Glomerular endothelial cell (primary cell): ENCODE measurements at places on chromosomes 2 and 18.

DNA sequence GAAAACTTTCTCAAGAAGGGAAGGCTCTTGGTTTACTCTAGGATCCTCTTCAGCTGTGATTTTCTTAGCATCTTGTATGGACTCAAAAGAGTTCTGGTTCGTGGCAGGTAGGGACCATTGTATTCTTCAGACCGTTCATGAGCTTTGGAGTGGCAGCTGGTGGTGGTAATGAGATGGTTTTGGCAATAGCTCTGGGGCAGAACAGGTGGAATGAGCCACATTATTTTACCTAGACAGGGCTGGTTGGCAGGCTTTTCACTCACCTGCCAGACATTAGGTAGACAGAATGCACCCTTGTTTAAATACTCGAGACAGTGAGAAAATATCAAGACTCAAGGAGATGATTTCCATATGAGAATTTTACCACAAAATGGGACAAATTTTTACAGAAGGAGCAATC is 26.2 kb upstream of the MGAT5 start:
- DNase-seq, result no peak

GRCh38 chr18:79568543-79569205 is 110.9 kb upstream of the CTDP1 start:
- no peak for DNase-seq

GRCh38 chr18:74800098-74800497 is 202.4 kb downstream of the ZNF407 start:
- no peak for DNase-seq

GRCh38 chr18:34844732-34845459 is 134.8 kb downstream of the DTNA start:
- no peak for DNase-seq

DNA sequence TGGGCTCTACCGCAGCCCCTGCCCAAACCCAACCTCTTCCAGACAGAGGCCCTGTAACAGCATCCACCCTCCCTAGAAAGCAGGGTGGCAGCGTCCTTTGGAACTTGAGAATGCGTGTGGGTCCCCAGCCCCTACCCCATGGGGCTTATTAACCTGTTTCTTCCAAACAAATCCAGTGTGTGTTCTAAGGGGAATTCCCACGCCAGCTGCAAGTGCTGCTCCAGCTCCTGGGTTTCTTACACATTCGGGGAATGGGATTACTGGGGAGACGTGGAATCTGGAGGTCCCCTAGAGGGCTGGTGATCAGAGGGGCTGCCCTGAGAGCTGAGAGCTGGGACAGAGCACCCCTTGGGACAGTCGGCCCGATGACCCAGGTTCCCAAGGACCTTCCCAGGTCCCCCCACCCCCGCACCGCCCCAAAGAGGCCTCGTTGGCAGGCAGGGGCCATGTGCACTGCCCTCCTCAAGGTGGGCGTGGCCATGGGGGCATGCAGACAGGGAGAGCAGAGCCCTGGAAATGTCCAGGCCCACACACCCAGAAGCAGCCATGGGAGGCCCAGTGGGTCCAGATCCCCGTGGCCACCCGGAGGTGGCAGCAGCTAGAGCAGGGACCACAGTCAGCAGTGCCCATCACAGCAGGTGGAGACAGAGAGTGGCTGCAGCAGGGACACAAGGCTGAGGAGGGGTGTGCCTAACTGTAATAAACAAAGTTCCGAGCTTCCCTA is 18.8 kb upstream of the TEX44 start:
- no peak for DNase-seq

GRCh38 chr2:138029276-138029675 is 65.0 kb downstream of the HNMT start:
- DNase-seq, result no peak

DNA sequence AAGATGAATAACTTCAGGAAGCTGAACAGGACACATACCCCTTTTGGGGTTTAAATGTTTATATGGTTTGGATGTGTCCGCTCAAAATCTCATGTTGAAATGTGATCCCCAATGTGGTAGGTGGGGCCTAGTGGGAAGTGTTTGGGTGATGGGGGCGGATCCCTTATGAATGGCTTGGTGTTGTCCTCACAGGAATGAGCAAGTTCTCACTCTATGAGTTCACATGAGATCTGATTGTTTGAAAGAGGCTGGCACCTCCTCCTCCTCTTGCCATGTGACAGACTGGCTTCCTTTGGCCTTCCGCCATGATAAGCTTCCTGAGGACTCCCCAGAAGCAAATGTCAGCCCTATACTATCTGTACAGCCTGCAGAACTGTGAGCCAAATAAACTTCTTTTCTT is 88.6 kb upstream of the ZNF532 start:
- no peak for DNase-seq

DNA sequence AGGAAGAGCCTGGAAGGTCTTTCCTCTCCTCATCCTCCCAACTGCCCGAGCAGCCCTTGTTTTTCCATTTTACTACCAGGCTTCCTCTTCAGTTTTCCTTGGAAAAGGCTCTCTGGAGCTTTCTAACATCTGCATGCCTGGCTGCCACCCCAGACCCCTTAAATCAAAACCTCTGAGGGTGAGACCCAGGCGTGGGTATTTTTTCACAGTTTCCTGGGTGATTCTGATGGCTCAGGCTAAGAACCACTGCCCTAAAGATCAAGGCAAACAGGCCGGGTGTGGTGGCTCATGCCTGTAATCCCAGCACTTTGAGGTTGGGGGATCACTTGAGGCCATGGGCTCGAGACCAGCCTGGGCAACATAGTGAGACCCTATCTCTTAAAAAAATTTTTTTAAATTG is 35.4 kb downstream of the EMILIN2 start:
- DNase-seq, result no peak

- DNase-seq, result no peak
Measured at GRCh38 chr2:165173215-165173614, 30.6 kb downstream of the SCN3A start.

GRCh38 chr2:168198476-168199207 is 48.8 kb downstream of the STK39 start:
- DNase-seq, result no peak

DNA sequence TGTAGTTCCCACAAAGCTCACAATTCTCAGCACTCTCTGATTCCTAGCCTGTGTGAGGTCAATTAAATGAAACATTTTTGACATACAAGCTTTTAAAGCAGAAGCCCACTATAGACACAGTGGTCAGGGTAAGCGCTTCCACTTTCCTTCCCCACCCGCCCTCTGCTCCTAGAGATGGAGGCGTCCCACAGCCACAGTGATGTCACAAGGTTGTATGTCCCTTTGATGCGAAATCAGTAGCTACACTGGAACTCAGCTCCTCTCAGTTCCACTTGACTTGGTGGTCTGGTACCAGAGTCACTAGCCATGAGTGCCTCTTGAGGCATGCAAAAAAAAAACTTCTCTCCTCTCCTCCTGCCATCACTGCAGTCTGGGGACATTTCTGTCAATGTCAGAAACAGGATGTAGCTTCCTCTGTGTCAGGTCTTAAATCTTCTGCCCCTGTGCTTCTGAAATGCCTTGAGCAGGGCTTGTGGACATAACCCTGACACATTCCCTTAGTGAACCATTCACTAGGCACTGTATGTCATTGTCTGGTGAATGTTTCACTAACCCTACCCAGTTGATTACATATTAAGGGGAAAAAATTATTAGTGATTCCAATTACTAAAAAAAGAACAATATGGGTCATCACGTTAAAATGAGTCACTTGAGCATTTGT is 7.8 kb downstream of the SULT1C4 start:
- no peak for DNase-seq

- no peak for DNase-seq
Measured at GRCh38 chr2:80328159-80328571, 23.6 kb upstream of the LRRTM1 start.

GRCh38 chr18:49457616-49458015 is 2.8 kb downstream of the DYM start:
- DNase-seq, result no peak

- DNase-seq, result no peak
Measured at GRCh38 chr2:20208476-20208859, 16.5 kb downstream of the SDC1 start.

- no peak for DNase-seq
Measured at GRCh38 chr2:1633936-1634587, 110.3 kb downstream of the PXDN start.

DNA sequence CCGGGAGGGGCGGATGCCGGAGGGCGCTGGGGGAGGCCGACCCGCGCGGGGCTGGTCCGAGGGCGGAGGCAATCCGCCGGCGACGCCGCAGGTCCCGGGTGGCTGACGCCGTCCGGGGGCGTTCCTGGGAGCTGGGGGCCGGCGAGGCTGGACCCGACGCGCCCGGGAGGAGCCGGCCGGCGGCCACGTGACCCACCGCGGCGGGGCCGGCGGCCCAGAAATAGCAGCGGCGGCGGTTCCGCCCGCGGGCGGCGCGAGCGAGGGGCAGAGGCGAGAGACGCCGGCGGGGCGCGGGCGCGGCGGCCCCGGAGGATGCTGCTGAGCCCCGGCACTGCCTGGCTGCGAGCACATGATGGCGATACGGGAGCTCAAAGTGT is at the start of gene RAB31:
Gene RAB31, plus strand, starts transcription at position 245 of the 377 bp plus-strand sequence. Its CDS starts 105 bp downstream, at position 350.
- no peak for DNase-seq

DNA sequence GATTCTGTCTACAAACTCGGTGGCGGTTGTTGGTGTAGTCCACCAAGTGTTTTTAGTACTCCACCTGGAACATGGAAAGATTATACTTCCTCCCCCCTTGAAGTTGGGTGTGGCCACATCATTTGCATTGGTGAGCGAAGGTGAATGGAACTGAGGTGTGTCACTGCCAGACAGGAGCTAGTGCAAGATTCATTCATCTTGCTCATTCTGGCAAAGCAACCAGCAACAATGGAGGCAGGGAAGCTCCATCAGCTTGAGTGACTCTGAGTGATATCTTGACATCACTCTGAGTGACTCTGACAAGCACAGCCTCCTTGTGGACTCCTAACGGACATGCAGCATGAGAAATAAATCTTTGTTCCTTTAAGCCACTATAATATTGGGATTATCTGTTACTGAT is 54.7 kb upstream of the SLC1A4 start:
- DNase-seq, result no peak

GRCh38 chr2:35428548-35428947 is 927.0 kb upstream of the CRIM1 start:
- DNase-seq, result no peak

DNA sequence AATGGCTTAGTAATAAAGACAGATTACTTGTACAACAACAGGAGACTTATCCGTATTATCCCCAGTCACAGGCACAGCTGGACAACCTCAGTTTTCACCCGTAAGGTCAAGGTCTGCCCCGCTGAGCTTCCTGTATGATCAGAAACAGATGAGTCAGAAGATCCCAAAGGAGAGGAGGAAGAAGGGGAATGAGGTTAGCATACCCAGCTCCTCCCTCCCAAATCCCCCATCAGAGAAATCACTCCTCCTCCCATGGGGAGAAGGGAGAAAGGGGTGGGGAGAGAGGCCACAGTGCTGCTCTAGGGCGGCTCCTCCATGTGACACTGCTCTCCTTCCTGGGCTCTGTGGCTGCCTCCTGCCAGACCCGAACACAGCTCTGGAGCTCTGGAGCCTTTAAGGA is 53.8 kb upstream of the SPTBN1 start:
- no peak for DNase-seq

DNA sequence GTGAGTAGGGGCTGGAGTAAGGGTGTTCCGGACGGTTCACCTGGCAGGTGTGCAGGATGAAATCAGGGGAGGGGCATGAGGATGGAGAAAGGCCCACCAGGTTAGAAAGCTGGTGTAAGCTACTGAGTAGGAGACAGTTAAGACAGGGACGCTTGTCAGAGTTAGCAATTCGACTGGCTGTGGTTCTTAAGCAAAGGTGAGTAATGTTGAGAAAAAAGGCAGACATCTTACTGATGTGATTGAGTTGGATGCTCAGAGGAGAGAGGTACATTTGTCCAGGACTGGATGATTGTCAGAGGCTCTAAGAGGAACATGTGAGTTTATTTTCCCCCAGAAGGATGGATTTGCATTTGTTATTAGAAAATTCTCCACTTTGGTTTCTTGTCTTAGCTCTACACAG is 90.5 kb upstream of the MGAT5 start:
- no peak for DNase-seq

GRCh38 chr2:25233916-25234605 is 65.7 kb upstream of the POMC start:
- no peak for DNase-seq

GRCh38 chr2:177667626-177668025 is 275.1 kb downstream of the AGPS start:
- no peak for DNase-seq

DNA sequence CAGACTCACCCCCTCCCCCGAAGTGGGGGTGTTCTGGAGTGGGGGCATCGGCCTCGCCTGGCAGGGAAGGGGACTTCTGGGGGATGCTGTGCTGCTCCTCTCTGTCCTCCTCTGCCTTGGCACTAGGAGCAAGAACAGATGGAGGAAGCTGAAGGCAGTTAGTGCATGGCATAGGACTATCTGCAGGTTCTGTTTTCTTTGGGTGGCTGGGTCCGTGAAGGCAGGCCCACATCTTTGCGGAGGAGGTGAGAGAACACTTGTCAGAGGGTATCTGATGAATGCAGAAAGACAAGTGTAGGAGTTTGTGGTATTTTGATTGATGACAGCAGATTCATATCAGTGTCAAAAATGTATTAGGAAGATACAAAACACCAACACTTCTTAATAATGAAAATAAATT is 411.4 kb downstream of the TSN start:
- DNase-seq, result no peak

GRCh38 chr2:203873921-203874631 is 6.5 kb downstream of the CTLA4 start:
- no peak for DNase-seq

DNA sequence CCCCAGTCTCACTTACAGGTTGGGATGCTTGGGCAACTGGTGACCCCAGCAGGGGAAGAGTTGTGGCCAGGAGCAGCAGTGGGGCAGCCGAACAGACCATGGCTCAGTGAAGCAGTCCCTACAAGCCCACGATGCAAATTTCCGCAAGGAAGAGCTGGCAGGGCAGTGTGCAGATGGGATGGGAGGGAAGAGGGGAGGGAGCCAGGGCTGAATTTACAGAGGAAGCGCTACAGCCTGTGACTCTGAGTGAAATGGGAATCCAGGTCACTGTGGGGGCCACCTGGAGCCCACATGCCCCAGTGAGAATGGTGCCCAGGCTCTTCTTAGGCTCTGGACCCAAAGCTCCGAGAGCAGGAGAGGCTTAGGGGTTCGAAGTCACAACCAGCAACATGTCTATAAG is 27.0 kb upstream of the SELENOI start:
- no peak for DNase-seq

DNA sequence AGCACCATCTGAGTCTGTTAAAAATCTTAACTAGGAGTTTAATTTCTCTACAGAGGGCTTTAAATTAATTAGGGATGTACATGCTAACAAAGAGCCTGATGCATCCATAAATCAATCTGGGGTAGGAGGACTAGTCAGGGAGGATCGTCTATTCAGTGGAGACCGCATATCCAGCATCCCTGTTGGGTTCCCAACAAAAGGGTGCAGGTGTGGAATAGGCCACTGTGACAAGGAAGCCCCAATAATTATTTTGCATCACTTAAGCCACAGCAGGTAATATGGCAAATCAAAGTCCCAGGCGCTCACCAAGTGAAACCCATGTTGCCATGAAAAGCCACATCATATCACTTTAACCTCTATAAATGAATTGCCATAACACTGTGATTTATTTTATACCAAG is 392.3 kb downstream of the NCKAP5 start:
- no peak for DNase-seq

DNA sequence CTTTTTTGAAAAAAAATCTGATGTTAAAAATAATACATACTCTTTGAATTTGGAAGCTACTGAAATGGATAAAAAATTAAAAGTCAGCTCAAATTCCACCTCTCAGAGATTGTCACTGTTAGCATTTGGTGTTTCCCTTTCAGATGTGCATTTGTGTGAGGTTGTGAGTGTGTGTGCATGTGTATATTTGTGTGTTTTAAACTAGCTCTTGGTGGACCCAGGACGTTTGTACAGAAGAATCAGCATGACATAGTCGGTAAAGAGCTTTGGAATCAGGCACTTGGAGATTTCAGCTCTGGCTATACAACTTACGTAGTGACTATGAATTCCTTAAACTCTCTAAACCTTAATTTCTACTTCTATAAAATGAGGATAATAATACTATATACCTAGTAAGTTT is 14.5 kb downstream of the SPATS2L start:
- DNase-seq, result no peak
